Nephron progenitor cell (in vitro differentiated cells): ENCODE measurements at places on chromosomes 2 and 18.

- DNase-seq: no peak
Observed at GRCh38 chr2:219699440-219699821, 72.0 kb downstream of the SLC4A3 start.

DNA sequence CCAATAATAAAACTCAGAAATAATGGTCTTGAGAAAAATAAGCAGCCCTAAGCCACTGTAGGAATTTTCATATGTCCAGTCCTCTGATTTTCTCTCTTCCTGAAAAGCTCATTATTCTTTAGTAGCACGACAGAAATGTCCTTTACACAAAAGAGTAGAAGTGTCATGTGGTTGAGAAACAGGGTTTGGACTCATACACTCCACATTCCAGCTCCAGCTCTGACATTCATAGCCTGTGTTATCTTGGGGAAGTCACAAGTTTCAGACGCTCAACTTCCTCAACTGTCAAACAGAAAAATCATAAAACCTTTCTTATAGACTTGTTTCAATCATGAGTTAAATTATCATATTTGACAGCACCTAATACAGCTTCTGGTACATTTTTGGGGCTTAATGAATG, 511.5 kb downstream of the TNS1 start:
- no peak for DNase-seq

DNA sequence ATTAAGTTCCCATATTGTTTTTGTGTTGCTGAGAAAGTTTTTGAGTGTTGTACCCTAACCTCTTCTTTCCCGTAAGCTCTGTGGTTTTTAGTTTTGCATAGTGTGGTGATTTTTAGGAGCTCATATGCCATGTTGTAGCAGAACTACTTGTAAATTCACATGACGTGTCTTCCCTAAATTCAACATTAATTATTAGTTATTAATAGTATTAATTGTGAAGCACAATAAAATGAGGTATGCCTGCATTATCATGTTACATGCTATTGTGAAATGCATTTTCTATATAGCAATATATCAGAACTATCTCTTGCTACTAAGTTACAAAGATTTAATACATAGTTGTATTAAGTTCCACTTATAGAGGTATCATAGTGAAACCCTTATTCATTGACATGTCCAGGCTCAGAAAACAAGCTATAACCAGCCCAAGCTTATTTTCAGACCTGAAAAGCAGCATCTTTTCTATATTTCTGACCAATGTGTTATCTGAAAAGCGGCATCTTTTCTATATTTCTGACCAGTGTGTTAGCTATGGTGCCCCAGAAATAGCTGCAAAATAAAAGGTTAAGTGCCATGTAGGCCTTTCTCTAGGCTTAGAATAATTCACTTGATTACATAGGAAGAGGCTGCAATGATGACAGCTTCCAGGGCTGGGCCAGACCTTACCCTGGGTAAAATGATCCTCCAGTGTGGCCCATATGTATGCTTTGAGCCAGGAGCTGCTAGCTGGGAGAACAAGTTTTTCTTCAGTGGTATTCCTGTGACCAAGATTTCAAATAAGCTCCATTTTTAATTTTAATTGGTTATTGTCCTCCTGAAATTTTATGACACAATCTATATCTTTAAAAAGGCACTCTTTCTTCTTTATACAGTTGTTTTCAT, 21.6 kb downstream of the EPAS1 start:
- DNase-seq: no peak

DNA sequence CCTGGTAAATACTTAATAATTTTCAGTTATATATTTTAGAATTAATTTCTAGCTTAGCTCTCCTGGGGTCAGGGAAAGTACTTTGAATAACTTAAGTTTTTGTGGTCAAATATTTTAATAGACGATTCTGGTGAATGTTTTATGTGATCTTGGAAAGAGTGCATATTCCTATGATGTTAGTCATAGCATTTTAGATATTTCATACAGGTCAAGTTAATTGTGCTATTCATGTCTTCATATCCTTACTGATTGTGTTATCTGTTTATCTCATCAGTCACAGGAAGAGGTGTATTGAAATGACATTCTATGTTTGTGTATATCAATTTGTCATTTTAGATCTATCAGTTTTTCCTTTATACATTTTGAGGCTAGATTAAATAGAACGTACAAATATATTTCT, 576.2 kb downstream of the CPS1 start:
- DNase-seq: no peak

DNA sequence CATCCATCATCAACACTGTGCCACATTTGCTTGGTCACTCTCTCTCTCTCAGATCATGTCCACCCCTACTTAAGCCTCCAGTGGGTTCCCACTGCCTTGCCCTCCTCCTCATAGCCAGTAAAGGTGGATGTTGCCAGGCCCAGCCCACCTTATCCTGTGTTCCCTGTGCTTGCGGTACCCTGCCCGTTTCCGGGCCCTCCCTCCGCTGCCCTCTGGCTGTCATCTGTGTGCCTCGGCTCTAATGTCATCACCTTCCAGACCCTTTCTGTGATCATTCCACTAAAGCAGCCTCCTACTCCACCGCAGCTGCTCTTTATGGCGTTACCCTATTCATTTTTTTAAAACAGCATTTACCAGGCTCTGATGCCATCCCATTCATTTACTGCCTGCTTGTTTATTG, 305.7 kb upstream of the SKOR2 start:
- DNase-seq: no peak

- no peak for DNase-seq
Observed at GRCh38 chr18:33583901-33584300, 5.9 kb downstream of the ASXL3 start.

DNA sequence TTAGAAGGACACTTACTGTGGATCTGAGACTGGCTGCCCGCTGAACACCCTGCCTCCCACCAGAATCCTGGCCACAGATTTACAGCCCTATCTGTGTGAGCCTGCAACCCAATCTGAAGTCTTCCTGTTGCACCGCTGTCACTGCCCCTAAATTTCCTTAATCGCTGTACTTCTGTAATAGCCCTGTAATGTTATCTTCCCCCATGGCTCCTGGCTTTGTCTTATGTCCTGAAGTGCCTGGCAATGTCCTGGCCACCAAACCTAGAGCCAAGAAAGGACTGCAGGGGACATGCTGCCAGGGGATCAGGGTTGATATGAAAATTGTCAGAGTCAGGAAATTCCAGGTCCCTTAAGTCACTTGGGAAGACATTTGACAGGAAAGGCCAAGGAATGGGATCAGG, 52.7 kb downstream of the FHOD3 start:
- peak; percentile 44 for DNase-seq

GRCh38 chr18:46412916-46413315, 244.1 kb downstream of the LOXHD1 start:
- no peak for DNase-seq

DNA sequence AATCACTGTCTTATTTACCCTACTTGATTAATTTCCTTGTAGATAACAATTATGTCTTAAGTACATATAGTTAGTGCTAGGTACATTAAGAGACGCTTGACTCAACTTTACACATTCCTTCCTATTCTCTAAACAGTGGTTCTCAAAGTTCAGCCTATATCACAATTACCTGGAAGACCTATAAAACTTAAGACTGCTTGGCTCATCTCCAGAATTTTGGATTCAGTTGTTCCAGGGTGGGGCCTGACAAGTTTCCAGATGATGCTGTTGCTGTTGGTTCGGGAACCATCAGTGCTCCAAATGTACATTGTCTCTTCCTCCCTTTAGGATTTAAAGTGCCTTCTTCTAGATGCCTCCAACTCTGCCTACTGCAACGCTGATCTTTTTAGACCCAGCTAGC, 4.0 kb downstream of the PPP3R1 start:
- no peak for DNase-seq

- no peak for DNase-seq
Observed at GRCh38 chr18:49381267-49381845, 79.1 kb downstream of the DYM start.

DNA sequence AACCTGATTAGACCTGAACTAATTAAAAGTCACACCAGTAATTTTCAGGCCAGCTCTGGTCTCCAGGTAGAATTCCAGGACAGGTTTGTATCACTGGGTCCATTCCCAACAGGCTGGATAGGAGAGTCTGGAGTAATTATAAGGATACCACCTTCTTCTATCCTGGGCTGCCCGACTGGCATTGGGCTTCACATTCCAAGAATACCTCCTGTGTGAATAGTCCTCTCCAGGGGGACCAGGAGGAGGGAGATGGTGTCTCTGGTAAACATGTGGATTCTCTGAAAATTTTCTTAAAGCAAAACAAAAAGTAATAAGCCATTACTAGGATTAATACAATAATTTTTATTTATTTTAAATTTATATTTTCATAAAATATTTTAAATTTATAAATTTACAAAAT, 17.3 kb downstream of the DUSP11 start:
- DNase-seq: no peak

- DNase-seq: peak; percentile 30
Observed at GRCh38 chr18:1092228-1092627, 187.6 kb downstream of the ADCYAP1 start.

DNA sequence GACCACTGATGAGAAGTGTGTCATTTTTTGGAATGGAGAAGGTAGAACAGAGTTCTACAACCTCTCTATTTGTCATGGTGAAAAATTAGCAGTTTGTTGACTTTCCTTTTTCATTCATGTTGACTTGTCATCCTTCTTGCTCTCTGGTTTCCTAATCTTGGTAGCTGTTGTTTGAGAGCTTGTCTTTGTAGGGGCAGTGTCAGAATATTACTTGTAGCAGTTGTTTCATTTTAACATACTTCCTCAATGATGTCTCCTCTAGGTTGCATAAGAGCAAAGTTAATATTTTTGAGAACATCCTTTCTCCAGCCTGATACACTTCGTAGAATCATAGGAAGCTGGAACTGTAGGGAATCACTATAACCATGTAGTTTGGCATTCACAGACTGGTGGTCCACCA, 368.2 kb upstream of the FANCL start:
- no peak for DNase-seq

GRCh38 chr2:43941966-43942365, 53.8 kb downstream of the LRPPRC start:
- no peak for DNase-seq

- no peak for DNase-seq
Observed at GRCh38 chr2:200703127-200703925, 108.4 kb upstream of the BZW1 start.

- DNase-seq: no peak
Observed at GRCh38 chr2:26344581-26345282, 1.2 kb upstream of the SELENOI start.

GRCh38 chr2:111919365-111919764, 21.0 kb downstream of the MERTK start:
- DNase-seq: no peak

GRCh38 chr2:236583621-236584203, 14.1 kb downstream of the ACKR3 start:
- no peak for DNase-seq
